NCI-H748 treated with DMSO at 0.1 percent for 48 hours (cell line): ENCODE measurements at places on chromosomes 3 and 15.

GRCh38 chr15:101023501-101024072 lies 104.4 kb downstream of the LRRK1 start:
- no peak for DNase-seq

DNA sequence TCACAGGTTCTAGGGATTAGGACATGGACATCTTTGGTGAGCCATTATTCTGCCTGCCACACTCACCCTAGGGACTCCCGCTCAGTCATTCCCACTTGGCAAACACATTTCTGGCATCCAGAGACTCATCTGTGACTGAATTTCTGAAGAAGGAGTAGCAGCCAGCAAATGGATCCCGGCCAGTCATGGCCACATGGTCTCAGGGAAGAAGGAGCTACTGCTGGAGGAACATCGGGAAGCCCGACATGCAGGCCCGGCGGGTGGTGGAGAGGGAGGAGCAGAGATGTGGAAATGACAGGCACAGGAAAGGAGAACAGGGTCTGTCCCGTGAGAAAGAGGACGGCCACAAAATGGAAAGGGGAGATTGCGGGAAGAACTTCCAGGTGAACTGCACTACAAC lies 65.4 kb downstream of the SEMA5B start:
- no peak for DNase-seq

DNA sequence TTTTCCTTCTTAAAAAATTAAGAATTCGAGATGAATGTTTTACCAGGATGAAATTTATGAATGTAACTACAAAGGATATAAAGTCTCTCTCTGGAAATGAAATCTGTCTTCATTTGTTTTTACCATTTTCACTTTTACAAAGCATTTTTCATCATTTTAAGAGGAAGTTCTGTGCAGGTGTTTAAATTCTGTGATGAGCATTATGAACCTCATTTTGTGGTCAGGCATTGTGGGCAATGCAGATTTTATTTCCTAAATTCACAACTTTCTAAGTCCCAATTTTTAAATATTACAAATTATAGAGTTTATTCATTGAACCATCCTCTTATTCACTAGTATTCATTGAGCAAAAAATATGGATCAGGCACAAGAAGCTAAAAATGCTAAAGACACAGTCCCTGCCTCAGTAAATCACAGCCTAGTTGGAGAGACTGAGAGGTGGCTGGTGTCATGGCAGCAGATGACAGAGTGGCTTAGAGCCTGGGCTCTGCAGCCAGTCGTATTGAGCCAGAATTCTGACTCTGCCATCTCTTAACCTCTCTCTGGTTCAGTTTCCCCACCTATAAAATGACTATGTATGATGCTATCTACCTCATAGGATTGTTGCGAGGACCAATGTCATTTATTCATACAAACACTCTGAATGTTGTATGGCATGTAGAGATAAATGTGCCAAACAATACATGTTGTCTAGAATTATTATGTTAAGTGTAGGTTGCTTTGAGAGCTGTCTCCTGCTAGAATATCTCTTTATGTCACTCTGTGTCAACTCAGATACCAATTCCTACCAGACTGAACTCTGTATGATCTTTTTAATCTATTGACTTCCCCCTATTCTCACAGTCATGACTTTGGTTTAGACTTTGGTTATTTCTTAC lies 7.5 kb upstream of the TGFBR2 start:
- DNase-seq: no peak

- no peak for DNase-seq
Observed at GRCh38 chr3:25273582-25274171, 154.4 kb upstream of the RARB start.

- no peak for DNase-seq
Observed at GRCh38 chr3:178850450-178851190, 221.0 kb downstream of the ZMAT3 start.

DNA sequence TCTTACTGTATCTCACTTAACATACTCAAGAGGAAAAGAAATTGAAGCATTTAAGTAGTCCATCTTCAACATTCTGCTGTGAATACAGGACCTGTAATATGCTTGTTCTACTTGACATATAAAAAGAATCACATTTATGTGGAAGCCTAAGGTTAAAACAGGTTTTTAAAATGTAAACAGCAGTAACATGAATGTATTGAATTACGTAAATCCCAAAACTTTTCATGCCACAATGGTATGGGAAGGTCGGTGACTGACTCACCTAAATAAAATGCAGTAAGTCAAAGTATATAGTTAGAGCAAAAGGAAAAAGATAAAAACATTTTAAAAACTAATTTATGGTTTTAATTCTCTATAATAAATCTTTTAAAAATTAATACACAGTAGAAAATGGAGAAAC lies 115.7 kb upstream of the TJP1 start:
- DNase-seq: no peak

GRCh38 chr3:58143417-58144055 lies 67.2 kb downstream of the DNASE1L3 start:
- DNase-seq: no peak
